WTC11 (cell line): ENCODE measurements at places on chromosomes 7 and 10.
A peak's percentile ranks its signal among the peaks of the same experiment; 100 is the strongest.

DNA sequence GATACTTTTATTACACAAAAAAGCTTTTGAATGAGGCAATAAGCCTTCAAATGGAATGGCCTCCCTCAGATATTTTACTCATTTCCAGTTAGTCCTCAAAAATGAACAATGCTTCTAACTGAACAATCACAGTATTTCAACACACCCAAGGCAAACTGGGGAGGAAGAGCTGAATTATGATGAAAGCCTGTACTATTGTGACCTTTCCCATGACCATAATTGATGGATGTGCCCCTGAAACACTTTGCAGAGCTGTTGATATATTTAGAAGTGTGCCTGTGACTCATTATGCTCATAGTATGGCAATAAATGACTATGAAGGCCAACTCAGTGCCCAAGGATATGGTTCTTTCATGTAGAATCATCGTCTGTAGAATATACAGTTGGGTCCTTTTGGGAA is 248.1 kb downstream of the AHR start:
- DNase-seq: no peak

DNA sequence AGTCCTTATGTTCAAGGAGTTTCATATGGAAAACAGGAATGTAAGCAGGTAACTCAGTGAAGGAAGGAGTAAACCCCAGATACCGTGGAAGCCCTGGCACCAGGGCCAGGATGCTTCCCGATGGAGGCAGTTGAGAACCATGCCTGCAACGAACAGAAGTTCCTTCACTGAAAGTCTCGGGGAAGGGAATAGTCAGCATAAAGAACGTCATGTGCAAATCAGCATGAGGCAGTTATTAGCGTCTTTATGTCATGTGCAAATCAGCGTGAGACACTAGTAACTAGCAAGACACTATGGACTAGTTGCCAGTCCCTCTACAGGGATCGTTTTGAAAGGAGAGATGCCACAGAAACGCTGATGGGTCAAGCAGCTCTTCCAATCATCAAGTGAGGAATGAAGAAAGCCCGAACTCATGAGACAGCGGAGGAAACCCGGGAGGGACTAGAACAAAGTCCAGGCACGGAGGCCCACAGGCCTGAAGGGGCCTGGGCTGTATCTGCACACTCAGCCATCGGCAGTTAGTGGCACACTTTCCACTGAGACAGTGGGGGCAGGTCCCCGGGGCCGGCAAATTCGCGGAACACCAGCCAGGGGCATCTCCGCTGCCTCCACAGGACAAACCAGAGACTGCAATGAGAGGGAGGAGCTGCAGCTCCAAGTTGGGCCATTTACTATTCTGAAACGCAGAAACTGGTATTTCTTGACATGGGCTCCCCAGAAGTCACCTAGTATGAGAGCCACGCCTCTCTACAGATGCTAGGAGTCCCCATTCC is 109.6 kb downstream of the SFMBT2 start:
- DNase-seq: peak; percentile 69

- DNase-seq: no peak
These were observed 46.9 kb upstream of the TRIM8 start for GRCh38 chr10:102597131-102597991.

DNA sequence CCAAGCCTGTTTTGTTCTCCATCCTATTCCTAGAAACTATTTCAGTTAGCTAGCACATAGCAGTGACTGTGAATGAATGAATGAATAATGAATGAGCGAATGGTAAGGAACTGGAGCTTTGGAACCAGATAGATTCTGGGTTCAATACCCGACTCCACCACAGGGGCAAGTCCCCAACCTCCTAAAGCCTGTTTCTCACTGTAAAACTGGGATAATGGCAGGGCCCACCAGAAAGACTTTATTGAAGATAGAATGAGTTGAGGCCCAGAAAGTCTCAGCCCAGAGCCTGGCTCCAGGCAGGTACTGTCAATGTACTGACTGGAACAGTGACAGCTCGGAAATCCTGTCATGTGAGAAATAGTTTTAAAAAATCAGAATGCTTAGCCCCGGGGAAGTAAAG is 1.1 kb upstream of the CDH23 start:
- DNase-seq: no peak

DNA sequence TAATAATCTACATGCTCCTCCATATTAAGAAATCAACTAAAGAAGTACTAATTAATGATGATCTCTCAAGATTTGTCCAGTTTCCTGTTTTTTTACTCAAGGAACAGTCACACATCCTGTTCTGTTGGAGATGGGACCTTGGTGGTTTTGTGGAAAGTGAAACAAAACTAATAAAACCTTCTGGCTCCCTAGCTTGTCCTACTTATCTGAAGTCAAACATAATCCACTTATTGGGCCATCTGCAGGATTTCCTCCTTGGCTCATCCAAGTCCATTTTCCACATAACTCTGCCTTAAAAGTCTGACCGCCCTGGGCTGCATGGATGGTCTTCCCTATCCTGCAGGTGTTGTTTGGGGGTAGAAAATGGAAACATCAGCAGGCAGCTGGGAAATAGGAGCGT is 39.4 kb upstream of the TARP start:
- DNase-seq: no peak

GRCh38 chr10:49596836-49597235 is 13.3 kb upstream of the SLC18A3 start:
- no peak for DNase-seq

- no peak for DNase-seq
These were observed 111.1 kb downstream of the RNF216 start for GRCh38 chr7:5670183-5670935.

GRCh38 chr10:102641402-102641801 is 2.9 kb upstream of the TRIM8 start:
- DNase-seq: no peak

DNA sequence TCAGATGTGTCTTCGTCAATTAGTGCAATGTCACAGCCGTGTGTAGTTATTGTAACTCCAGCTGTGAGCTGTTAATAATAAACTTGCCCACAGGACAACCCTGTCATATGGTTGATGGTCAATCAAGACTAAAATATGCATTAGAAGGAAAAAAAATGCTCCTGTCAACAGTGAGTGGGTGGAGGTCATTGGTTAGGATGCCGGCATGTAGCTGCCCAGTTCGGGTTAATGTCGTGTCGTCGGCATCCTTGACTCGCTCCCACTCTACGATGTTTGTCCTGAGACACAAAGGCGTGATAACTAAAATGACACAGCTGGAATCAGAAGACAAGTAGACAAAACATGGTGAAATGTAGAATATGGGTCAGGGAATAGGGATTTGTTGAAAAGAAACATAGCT is 442.8 kb upstream of the NPVF start:
- no peak for DNase-seq

- DNase-seq: no peak
These were observed 601 bp upstream of the AEBP1 start for GRCh38 chr7:44103566-44103922.

GRCh38 chr10:72610466-72610865 is 15.4 kb downstream of the MICU1 start:
- no peak for DNase-seq

GRCh38 chr7:124089621-124090020 is 56.8 kb upstream of the TMEM229A start:
- DNase-seq: no peak

GRCh38 chr10:43121444-43121843 is 16.8 kb upstream of the CSGALNACT2 start:
- DNase-seq: no peak

GRCh38 chr10:133523631-133524203 is 3.4 kb upstream of the CYP2E1 start:
- no peak for DNase-seq
